ENCODE measurements at places on chromosomes 2 and 18.

DNA sequence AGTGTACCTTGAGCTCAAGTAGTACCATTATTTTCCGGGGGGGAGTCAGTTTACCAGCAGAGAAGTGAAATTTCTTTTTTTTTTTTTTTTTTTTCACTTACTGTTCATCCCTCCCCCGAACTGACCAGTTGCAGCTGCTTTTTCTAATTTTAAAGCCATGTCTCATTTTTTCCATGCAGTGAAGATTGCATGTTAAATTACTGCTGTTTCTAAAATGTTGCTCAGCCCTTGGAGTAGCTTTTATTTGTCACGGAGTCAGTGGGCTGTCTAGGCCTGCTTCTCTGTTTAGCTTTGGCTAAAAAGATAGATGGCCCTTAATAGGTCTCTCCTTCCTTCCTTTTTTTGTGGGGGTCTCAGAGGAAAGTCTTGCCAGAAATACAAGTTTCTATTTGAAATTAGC is 70.2 kb downstream of the NGEF start:
- DNase-seq = no peak

- DNase-seq = peak; percentile 22
Measured at GRCh38 chr2:56191617-56192016, 7.8 kb downstream of the CCDC85A start.

DNA sequence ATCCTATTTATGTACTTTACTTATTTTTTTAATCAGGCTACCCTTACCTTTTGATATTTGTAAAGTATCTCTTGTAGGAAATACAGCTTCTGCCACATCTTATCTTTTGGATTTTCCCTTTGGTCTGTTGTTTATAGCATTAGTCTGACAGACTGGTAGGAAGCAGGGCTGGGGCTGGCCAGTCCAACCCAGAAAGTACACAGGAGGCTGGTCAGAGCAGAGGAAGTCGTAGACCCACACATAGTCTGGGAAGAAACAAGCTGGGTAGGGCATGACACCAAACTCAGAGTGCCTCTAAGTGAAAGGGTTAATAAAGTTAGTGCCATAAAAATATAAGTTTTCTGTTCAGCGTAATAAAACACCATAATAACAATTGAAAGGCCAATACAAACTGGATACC is 51.7 kb downstream of the BOLA3 start:
- no peak for DNase-seq

- DNase-seq = no peak
Measured at GRCh38 chr2:232994446-232994845, 18.6 kb downstream of the NGEF start.

- DNase-seq = peak; percentile 76
Measured at GRCh38 chr2:102418421-102418961, 4.5 kb upstream of the IL18RAP start.

DNA sequence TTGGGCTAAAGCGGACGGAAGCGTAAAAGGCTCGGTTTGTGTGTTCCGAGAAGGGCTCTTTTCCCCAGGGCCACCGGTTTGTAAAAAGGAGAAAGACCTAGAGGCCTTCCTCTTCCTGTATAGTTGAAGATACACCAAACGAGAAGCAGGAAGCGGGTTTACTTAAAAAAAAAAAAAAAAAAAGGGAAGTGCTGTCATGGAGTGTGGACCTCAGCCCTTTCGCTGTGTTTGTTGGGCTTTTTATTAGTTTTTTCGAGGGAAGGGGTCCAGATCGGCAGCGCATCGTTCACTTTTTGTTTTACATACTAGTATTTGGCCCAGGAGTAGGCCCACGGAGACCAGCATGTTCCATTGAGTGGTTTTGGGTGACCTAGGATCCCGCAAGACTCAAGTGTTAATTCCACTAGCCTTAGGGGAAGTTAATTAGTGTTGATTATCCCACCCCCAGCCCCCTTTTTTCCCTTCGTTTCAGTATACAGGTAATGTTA is 676 bp downstream of the ACTR2 start:
- DNase-seq = peak; percentile 71

- DNase-seq = no peak
Measured at GRCh38 chr2:37590119-37590571, 81.3 kb downstream of the CDC42EP3 start.

DNA sequence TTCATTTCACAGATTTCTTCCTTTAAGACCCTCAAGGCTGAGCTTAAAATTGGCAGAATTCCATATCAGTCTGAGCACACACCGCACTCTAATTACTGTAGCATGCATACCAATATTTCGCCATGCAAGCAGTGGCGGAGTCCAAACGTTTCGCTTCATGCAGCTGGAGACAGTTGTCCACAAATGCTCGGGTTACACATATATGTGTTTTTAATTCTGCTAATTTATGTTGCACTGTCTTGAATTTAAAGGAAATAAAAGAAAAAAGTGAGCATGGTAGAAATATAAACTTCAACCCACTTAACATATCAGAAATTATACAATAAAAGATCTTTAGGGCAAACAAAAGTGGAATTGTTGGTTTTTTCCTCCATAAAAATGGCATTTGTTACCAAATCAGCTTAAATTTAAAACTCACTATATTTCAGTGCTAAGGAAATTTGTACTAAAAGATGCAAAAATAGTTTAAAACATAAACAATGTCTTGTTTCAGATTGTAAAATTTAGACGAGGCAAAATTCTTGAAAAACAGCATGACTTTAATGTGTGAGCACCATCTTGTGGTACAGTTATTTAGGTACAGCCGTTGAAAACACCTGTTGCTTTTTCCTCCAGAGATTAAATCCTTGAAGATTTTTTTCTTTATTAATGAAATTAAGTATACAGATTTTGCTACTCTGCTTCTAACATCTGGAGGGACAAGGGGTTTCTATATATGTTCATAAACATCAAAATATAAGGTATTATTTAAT is 24.1 kb upstream of the KANSL1L start:
- DNase-seq = peak; percentile 61

GRCh38 chr2:160371251-160372009 is 122.2 kb downstream of the RBMS1 start:
- DNase-seq = peak; percentile 19
